ENCODE measurements at places on chromosomes 5 and 9.

DNA sequence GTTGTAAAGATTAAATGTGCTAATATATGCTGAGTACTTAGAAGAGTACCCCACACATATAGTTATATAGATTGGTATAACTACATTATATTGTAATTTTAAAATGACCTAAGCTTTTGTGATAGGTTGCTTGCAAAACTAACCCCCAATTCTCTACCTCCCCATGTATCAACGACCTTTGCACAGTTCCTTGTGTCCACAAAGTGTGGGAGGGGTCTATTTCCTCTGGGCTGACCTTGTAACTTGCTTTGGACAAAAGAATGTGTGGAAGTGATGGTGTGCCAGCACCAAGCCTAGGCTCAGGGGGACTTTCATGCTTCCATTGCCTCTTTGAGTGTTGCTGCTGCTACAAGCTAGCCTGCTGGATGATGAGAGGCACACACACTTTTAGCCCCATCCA is 20.6 kb downstream of the C5 start:
- DNase-seq: no peak

DNA sequence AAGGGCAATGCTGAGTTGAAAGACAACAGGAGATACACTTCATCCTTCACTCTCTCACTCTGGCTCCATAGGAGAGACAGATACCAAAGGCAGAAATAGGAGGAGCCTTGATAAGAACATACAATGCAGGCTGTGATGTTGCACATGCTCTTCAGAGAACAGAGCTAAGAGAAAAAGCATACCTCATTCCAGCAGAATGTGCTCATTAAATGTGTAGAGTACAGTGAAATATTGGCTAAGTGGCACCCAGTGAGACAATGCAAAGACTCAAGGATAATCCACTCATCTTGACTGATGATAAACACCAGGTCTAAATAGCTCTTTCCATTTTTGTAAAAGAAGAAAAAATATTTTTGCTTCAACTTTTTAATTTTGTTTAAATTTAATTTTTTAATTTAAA is 139.7 kb downstream of the OR2K2 start:
- DNase-seq: no peak

DNA sequence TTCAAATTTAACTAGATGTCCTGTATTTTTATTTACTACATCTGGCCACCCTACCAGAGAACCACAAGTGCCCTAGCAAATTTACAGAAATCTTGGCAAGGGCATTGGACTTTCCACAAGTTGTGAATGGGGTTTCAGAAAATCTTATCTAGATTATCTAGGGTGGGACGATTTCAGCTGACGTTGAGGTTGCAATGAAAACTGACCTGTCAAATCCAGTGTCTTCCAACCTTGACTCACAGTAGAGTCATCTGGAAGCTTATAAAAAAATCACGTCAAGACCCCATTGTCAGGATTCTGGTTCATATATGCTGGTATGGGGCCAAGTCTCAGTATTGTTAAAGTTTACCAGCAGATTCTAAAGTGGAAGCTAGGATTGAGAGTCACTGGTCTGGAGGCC is 109.6 kb upstream of the ACTBL2 start:
- no peak for DNase-seq

DNA sequence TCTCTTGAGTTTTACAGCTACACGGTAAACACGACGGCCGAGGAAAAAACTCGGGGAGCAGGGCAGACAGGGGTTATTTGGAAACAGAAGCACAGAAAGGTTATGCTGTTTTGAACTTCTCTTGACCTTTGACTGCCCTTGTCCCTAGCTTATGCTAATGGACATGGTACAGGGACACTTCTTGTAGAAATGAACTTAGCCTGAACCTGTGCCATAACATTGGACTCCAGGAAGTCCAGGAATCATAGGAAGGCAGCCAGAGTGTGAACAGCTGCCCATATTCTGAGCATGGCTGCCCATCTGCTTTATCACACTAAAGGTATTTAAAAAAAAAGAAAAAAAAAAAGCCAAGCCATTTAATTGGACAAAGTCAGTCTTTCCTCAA is 46.1 kb downstream of the NR6A1 start:
- no peak for DNase-seq

DNA sequence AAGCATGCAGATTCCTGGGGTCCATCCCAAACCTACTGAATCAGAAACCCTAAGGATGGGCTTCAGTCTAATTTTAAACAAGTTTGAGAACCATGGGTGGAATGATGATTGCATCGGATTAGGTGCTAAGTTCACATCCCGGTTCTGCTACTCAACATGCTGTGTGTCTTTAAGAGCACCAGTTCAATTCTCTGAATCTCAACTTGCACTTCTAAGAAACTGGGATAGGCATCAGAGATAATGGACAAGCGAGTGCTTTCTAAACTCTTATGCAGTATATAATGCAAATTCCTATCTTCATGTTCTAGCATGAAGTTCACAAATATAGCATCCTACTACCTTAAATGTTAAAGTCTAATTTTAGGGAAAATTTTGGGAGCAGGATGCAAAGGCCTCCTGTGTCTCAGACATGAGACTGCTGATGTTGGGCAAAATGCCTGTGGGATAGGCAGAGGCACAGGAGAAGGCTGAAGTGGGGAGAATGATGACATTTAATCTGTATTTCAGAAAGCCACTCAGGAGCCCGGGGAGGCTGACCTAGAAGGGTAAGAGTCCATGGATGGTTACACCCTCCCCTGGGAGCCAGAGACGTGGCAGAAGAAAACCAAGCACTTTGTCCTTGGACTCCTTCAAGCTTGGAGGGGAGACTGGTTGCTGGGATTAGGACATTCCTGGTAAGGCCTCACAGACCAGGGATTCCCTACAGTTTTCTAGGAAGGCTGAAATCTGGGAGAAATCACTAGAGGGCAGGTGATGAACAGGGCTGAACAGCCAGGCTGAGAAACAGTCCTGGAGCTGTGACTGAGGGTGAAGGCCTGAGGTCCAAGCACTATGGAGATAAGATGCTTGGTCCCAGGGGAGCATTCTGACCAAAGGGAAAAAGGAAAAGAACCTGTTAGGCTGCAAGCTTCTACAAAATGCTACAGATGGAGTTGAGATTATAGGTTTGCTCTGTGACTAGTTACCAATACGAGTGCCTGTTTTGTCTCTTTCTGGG is 311.9 kb upstream of the PANK3 start:
- DNase-seq: no peak

GRCh38 chr5:116520771-116521170 is 53.9 kb downstream of the SEMA6A start:
- no peak for DNase-seq

DNA sequence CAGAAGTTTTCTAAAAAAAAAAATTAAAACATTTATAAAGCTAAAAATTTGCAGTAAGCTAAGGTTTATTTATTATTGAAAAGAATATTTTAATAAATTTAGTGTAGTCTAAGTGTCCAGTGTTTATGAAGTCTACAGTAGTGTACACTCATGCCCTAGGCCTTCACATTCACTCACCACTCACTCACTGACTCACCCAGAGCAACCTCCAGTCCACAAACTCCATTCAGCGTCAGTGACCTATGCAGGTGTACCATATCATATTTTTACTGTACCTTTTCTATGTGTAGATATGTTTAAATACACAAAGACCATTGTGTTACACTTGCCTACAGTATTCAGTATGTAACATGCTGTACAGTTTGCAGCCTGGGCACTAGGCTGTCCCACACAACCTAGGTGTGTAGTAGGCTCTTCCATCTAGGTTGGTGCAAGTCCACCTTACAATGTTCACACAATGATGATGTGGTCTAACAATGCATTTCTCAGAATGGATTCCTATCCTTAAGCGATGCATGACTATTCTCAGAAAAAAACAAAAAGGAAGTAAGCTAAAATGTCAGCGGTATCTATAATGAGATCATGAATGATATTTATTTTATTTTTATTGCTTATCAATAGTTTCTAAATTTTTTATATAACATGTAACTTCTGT is 336.7 kb downstream of the AGTPBP1 start:
- DNase-seq: no peak

DNA sequence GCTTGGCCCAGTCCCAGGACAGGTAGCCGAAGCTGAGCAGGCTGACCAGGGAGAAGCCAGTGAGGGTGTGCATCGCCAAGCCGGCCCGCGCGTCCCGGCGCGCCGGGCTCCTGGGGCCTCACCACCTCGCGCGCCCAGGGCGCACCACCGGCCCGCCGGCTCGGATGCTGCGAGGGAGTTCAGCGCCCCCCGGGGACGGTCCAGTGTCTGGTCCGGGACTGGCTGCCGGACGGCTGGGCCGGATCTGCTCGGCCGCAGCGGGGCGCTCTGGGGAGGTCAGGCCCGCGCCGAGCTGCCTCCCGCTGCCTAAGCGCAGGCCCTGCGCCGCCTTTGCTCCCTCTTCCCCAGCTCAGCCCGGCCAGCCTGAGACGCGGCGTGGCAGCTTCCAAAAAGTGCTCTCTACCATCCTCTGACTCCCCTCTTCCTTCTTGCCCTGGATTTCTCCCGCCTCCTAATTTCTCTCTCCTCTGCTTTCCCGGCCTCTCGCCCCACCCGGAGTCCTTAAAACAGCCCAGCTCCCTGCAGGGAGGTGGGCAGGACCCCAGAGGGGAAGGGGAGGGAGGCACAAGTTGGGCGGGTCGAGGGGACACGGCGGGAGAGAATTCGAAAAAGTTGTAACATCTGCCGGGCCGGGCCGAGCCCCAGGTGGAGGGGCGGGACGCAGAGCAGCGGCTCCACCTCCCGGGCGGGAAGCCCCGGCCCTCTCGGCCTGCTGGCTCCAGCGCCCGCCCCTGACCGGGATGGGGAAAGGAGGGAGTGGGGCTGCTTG is at the start of gene ARSI:
Gene ARSI, minus strand, starts transcription at position 605 of the 769 bp plus-strand sequence. Its CDS starts 532 bp downstream, at position 73.
- DNase-seq: no peak

GRCh38 chr5:92566113-92566786 is 1014.8 kb downstream of the NR2F1-AS1 start:
- no peak for DNase-seq

DNA sequence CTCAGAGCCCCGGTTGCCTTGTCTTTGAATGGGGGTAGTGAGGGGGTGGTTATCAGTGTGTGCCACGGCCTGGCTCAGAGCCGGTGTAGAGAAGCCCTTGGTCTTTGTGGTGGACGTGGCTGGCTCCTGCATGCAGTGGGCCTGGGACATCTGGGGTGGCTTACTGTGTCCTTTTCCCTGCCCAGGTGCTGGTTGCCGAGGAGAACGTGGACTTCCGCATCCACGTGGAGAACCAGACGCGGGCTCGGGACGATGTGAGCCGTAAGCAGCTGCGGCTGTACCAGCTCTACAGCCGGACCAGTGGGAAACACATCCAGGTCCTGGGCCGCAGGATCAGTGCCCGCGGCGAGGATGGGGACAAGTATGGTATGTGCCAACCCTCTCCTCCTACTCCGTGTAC is 16.5 kb downstream of the FGF18 start:
- DNase-seq: no peak

GRCh38 chr5:178489271-178489976 is 100.8 kb downstream of the COL23A1 start:
- no peak for DNase-seq

- DNase-seq: no peak
Measured at GRCh38 chr5:10432059-10433008, 9.3 kb upstream of the ROPN1L start.

DNA sequence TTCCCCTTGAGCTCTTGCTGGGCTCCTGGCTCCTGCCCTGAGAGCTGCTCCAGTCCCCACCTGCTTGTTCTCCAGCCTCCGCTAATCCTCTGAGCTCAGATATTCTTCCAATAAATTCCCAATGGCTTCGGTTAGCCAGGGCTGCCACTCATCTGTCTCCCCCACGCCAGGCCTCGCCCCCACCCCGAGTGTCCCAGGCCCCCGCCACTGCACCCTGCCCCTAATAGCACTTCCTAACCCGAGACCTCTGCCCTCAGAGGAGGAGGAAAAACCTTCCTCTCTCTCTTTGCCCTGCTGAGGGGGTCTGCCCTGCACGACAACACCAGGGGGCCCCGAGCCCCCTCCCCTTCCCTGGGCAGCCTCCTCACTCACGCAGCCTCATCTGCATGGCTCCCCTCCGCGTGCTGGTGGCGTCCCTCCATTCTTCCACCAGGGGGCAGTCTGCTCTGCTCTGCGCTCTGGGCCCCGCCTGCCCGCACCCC is 5.4 kb upstream of the LCN15 start:
- DNase-seq: no peak

GRCh38 chr5:59390074-59390659 is 503.4 kb downstream of the PDE4D start:
- peak; percentile 5 for DNase-seq

DNA sequence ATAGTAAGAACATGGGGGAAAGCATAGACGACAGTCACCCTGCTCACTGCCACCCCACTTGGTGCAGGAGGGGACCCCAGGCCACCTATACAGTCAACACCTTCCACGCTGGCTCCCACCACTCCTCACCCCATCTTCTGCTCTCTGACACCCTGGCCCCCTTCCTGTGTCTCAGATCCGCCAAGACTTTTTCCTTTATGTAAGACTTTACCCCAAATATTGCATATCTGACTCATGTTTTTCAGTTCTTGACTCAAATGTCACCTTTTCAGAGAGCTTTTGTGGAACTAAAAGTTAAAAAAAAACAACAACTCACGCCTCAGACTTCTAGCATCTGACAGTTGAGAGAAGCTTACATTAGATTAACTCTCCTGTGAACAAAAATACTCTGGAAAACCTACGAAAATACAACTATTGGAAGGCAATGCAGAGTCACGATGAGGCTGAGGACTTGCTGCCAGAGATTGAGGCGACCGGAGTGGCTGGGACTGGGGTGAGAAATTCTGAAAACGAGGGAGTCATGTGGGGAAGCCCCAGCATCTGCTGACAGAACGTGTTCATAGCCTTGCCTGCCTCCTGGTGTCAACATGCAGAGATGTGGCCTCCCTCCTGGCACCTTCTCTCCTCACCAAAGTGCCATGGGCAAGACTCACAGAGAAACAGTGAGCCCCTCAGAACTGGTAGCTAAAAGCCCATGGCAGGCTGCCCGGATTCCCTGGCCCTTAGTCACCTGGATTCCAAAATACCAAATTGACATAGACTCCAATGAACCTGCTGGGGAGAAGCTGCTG is 22.4 kb upstream of the FCN2 start:
- DNase-seq: no peak

- no peak for DNase-seq
Measured at GRCh38 chr9:83596899-83597504, 25.9 kb upstream of the IDNK start.

DNA sequence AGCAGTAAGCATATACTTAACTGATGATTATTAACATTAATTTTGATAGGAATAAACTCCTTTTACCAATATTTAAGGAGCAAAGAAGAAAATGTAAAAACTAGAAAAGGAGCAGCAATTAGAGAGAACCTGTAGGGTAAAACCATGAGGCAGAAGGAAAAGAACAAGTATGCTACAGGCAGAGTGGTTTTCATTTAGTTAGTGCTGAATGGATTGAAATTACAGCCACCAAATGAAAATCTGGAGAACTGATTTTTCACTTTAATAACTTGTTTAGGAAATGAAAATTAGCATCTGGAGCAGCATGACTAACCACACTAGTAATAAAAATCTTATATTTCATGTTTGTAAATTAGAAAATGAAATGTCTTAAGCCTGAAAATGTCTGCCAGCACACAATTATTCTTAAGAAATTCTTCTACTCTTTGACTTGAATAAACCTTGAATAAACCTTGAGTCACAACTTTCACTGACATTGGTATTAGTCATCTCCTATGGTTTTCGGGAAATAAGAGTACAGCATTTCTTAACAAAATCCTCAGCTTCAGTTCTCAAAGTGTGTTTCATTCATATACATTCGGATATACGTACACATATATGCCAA is 1504.9 kb upstream of the C9orf72 start:
- DNase-seq: no peak

GRCh38 chr9:71025201-71025600 is 96.2 kb downstream of the TRPM3 start:
- no peak for DNase-seq
